Heart right ventricle (tissue), 16 donors: ENCODE measurements at places on chromosomes 4 and X. TPM values are rescaled to one million over a fixed set of nuclear protein-coding genes. Genes with fewer than 3 reads are reported as not detected.

- no peak overlapping the region for H3K27ac ChIP-seq
- no peak overlapping the region for H3K4me3 ChIP-seq
- H3K27me3 ChIP-seq: peaks cover 10% of the 10 kb centered on the region
- no peak for DNase-seq
- H3K4me1 ChIP-seq: no peaks in the 10 kb centered on the region
Observed at GRCh38 chr4:3639613-3640586, 107.7 kb upstream of the LRPAP1 start.

GRCh38 chrX:118522230-118522926, 26.8 kb downstream of the DOCK11 start:
- H3K4me1 ChIP-seq: peaks cover 3% of the 10 kb centered on the region
- H3K27me3 ChIP-seq: no peaks in the 10 kb centered on the region
- no peak for DNase-seq
- H3K27ac ChIP-seq: no peak overlapping the region
- H3K36me3 ChIP-seq: no peaks in the 10 kb centered on the region

Gene ZNF141
- 6.9 TPM for total RNA-seq

Gene XIAP
- total RNA-seq: 28.7 TPM

Gene TLR7
- 0.91 TPM for total RNA-seq

DNA sequence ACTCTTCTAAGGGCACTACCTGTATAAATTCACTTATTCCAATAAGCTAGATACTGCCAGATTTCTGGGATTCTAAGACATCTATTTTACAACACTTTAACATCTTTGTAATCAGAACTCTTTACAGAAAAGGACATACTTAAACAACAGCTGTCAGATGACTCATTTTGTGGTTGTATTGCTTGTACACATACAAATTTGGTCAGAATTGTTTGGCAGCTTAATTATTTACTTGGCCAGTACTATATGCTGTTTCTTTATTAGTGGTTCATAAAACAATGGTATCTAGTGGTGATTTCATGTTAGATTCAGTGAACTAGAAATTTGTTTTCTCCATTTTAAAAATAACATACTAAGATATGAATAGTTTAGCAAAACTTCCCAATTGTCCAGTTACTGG, 27.2 kb downstream of the PALLD start:
- no peak overlapping the region for H3K4me3 ChIP-seq
- no peaks in the 10 kb centered on the region for H3K27me3 ChIP-seq
- peak overlapping the region; percentile 79 for H3K27ac ChIP-seq
- H3K36me3 ChIP-seq: no peaks in the 10 kb centered on the region
- no peak for DNase-seq
- peaks cover 40% of the 10 kb centered on the region for H3K4me1 ChIP-seq

DNA sequence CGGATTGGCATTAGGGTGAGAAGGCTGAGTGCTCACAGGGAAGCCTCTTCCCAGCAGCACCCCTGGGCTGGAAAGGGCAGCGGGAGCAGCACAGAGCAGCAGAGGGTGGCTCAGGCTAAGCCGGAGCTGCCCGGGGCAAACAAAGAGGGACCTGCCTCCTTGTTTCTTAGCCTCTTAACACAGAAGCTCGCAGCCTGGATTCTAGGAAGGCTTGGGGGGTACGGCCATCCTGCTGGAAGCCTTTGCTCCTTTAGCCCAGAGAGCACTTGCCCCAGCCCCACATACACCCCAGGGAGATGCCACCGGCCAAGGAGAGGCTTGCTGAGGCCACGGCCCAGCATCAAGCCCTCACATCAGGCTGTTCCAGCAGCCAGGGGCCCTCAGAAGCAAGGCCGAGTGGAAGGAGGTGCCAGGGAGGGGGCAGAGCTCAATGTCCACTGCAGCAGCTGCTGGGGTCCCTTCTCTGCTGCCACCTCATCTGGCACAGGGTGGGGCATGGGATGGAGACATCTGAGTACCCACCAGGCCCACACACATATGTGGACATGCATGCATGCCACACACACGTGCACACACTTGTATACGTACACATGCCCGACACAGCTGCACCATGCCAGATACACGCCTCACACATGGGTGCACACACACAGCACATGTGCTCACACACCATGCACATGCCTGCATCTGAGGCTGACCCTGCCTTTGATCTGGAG, 20.3 kb upstream of the SPON2 start:
- peak; percentile 41 for DNase-seq
- H3K27me3 ChIP-seq: no peaks in the 10 kb centered on the region
- peaks cover 28% of the 10 kb centered on the region for H3K4me1 ChIP-seq
- no peak overlapping the region for H3K4me3 ChIP-seq

GRCh38 chr4:107148904-107149303, 112.8 kb upstream of the DKK2 start:
- H3K4me1 ChIP-seq: no peaks in the 10 kb centered on the region
- no peak overlapping the region for H3K27ac ChIP-seq
- H3K36me3 ChIP-seq: no peaks in the 10 kb centered on the region
- H3K4me3 ChIP-seq: no peak overlapping the region

Gene MAGEA10
- not detected for total RNA-seq

GRCh38 chr4:153481478-153481877, 15.3 kb downstream of the TMEM131L start:
- H3K36me3 ChIP-seq: no peaks in the 10 kb centered on the region
- no peak overlapping the region for H3K4me3 ChIP-seq
- H3K27ac ChIP-seq: no peak overlapping the region
- DNase-seq: no peak

DNA sequence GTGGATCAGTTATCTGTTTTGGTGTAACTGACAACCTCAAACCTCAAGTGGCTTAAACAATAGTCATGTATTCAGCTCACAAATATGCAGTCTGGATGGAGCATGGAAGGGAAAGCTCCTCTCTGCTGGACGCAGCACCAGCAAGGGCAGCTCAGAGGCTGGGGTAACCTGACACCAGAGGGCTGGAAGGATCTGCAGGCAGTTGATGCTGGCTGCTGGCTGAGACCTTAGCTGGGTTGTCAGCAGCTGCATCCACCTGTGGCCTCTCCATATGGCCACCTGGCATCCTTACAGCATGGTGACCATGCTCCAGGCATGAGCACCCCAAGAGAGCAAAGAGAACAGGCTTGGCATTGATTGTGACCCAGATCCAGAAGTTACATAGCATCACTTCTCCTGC, 46.7 kb downstream of the ENPP6 start:
- H3K4me1 ChIP-seq: no peaks in the 10 kb centered on the region
- no peak for DNase-seq
- no peak overlapping the region for H3K27ac ChIP-seq
- H3K36me3 ChIP-seq: no peaks in the 10 kb centered on the region
- H3K4me3 ChIP-seq: no peak overlapping the region

- H3K4me3 ChIP-seq: no peak overlapping the region
- no peaks in the 10 kb centered on the region for H3K4me1 ChIP-seq
- no peak overlapping the region for H3K27ac ChIP-seq
- H3K36me3 ChIP-seq: no peaks in the 10 kb centered on the region
- no peak for DNase-seq
Observed at GRCh38 chr4:172517391-172517790, 651.2 kb upstream of the GALNT7 start.

Gene NUDT10
- total RNA-seq: 0.14 TPM

- H3K4me1 ChIP-seq: no peaks in the 10 kb centered on the region
- DNase-seq: no peak
- no peak overlapping the region for H3K4me3 ChIP-seq
- H3K36me3 ChIP-seq: no peaks in the 10 kb centered on the region
Observed at GRCh38 chrX:98379134-98379533, 1495.4 kb downstream of the RPA4 start.

Gene ESX1
- total RNA-seq: not detected

GRCh38 chr4:182749667-182750167, 167.5 kb downstream of the DCTD start:
- H3K4me1 ChIP-seq: no peaks in the 10 kb centered on the region
- no peaks in the 10 kb centered on the region for H3K36me3 ChIP-seq
- H3K27me3 ChIP-seq: no peaks in the 10 kb centered on the region
- H3K27ac ChIP-seq: no peak overlapping the region
- no peak overlapping the region for H3K4me3 ChIP-seq

- DNase-seq: no peak
- no peak overlapping the region for H3K27ac ChIP-seq
- H3K36me3 ChIP-seq: no peaks in the 10 kb centered on the region
- no peaks in the 10 kb centered on the region for H3K27me3 ChIP-seq
- no peak overlapping the region for H3K4me3 ChIP-seq
- H3K4me1 ChIP-seq: peaks cover 16% of the 10 kb centered on the region
Observed at GRCh38 chrX:63718010-63718694, 66.9 kb downstream of the ARHGEF9 start.

DNA sequence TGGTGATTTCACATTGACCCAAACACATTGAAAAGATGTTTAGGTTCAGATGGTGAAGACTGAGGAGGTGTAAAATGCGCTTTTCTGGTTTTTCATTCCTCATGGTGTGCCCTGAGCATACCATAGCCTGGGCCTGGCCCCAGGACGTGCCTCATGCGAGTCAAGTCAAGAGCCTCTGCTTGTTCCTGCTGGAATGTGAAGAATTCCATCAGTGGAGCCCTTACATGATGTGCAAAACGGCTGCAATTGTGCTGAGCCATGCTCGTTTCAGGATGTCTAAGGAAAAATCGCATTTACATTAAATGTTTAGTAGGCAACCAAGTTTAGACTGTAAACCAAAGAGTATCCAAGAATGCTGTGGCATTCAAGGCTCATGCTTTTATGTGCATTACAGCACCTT, 34.9 kb downstream of the GYG2 start:
- no peak overlapping the region for H3K4me3 ChIP-seq
- H3K27me3 ChIP-seq: no peaks in the 10 kb centered on the region
- H3K4me1 ChIP-seq: no peaks in the 10 kb centered on the region
- no peaks in the 10 kb centered on the region for H3K36me3 ChIP-seq
- H3K27ac ChIP-seq: no peak overlapping the region

- H3K4me3 ChIP-seq: no peak overlapping the region
- DNase-seq: no peak
- H3K27me3 ChIP-seq: no peaks in the 10 kb centered on the region
- H3K4me1 ChIP-seq: no peaks in the 10 kb centered on the region
Observed at GRCh38 chr4:29326816-29327215, 1393.4 kb upstream of the PCDH7 start.

Gene RHOXF1
- not detected for total RNA-seq

GRCh38 chr4:137707102-137707620, 174.9 kb upstream of the PCDH18 start:
- DNase-seq: no peak
- H3K4me3 ChIP-seq: no peak overlapping the region
- H3K4me1 ChIP-seq: peaks cover 3% of the 10 kb centered on the region
- no peak overlapping the region for H3K27ac ChIP-seq

- no peak for DNase-seq
- H3K27me3 ChIP-seq: no peaks in the 10 kb centered on the region
- peaks cover 3% of the 10 kb centered on the region for H3K4me1 ChIP-seq
- peak overlapping the region; percentile 87 for H3K4me3 ChIP-seq
Observed at GRCh38 chrX:12973561-12974304, 1.2 kb upstream of the TMSB4X start.

DNA sequence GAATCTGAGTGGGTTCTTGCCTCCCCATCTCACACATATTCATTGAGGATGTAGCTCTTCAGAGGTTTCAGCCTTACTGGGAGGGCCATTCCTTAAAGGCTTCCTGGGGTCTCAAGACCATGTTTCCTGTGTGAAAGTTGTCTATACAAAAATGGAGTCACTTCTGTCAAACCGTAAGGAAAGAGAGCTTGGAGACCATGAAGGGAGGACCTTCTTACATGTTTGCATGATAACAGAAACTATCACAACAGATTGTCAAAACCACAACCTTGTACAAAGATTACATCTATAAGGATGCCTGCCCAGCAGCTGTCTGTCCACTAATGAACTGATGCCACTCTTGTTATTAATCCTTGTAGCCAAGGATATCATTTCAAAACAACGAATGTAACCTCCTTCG, 139.3 kb downstream of the PDE5A start:
- DNase-seq: no peak
- H3K27ac ChIP-seq: no peak overlapping the region

Gene ZFP92
- total RNA-seq: 1.6 TPM

DNA sequence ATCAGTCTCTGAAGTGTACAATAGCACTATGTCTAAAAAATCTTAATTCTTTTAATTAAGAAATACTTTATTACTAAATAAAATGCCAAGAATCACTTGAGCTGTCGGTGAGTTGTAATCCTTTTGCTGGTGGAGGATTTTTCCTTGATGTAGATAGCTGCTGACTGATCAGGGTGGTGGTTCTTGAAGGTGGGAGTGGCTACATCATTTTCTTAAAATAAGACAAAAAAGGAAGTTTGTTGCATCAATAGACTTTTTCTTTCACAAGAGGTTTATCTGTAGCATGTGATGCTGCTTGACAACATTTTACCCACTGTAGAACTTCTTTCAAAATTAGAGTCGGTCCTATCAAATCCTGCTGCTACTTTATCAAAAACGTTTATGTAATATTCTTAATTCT, 68.8 kb upstream of the ZC4H2 start:
- H3K4me3 ChIP-seq: no peak overlapping the region
- no peaks in the 10 kb centered on the region for H3K36me3 ChIP-seq
- H3K27ac ChIP-seq: no peak overlapping the region
- DNase-seq: no peak
- H3K27me3 ChIP-seq: no peaks in the 10 kb centered on the region

DNA sequence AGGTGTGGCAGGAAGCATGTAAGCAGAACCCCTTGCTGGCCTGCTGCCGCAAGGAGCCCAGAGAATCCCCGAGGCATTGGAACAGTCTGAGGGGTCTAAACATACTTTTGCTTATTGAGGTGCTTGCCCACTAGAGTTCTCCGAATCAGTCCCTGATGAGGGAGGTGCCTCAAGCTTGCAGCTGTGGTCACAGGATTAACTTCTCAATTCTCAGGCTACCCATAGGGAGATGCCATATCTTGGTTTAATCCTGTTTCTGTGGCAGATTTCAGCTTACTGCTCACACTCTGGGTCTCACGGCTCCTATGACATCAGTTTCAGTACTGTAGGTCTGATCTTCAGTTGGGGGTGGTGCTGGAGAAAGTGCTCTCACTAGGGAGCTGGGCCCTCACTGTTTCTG, 39.9 kb downstream of the CCNG2 start:
- H3K4me1 ChIP-seq: no peaks in the 10 kb centered on the region
- no peaks in the 10 kb centered on the region for H3K27me3 ChIP-seq
- no peak for DNase-seq
- no peaks in the 10 kb centered on the region for H3K36me3 ChIP-seq

Gene UGT2B10
- not detected for total RNA-seq

- H3K27me3 ChIP-seq: no peaks in the 10 kb centered on the region
- no peaks in the 10 kb centered on the region for H3K4me1 ChIP-seq
- no peaks in the 10 kb centered on the region for H3K36me3 ChIP-seq
- no peak overlapping the region for H3K27ac ChIP-seq
- H3K4me3 ChIP-seq: no peak overlapping the region
Observed at GRCh38 chr4:54879576-54879975, 221.8 kb downstream of the KIT start.

GRCh38 chr4:48575964-48576363, 85.9 kb downstream of the ZAR1 start:
- H3K27me3 ChIP-seq: no peaks in the 10 kb centered on the region
- H3K4me1 ChIP-seq: peaks cover 4% of the 10 kb centered on the region
- no peak overlapping the region for H3K27ac ChIP-seq
- H3K4me3 ChIP-seq: no peak overlapping the region

DNA sequence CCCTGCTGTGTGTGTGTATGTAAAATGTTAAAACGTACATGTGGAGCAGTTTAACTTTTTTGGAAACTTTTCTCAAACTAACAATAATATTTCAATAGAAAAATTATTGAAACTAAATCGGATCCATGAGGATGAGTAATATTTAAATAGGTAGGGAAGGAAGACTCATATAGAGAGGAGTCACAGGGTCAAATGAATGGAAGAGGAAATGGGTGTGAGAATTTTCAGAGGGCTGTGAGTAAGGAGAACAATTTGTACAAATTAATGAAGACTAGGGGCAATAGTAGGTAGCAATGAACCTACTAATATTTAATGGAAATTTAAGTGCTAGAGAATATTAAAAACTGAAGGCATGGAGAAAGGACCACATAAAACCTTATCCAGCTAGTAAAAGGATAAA, 290.7 kb upstream of the PCDH18 start:
- DNase-seq: no peak
- no peaks in the 10 kb centered on the region for H3K36me3 ChIP-seq
- no peaks in the 10 kb centered on the region for H3K4me1 ChIP-seq
- H3K27ac ChIP-seq: no peak overlapping the region
- no peak overlapping the region for H3K4me3 ChIP-seq
- no peaks in the 10 kb centered on the region for H3K27me3 ChIP-seq
